ENCODE measurements at places on chromosomes 3 and 15.

GRCh38 chr15:91348752-91349500 is 248.9 kb downstream of the SV2B start:
- peak; percentile 48 for DNase-seq

DNA sequence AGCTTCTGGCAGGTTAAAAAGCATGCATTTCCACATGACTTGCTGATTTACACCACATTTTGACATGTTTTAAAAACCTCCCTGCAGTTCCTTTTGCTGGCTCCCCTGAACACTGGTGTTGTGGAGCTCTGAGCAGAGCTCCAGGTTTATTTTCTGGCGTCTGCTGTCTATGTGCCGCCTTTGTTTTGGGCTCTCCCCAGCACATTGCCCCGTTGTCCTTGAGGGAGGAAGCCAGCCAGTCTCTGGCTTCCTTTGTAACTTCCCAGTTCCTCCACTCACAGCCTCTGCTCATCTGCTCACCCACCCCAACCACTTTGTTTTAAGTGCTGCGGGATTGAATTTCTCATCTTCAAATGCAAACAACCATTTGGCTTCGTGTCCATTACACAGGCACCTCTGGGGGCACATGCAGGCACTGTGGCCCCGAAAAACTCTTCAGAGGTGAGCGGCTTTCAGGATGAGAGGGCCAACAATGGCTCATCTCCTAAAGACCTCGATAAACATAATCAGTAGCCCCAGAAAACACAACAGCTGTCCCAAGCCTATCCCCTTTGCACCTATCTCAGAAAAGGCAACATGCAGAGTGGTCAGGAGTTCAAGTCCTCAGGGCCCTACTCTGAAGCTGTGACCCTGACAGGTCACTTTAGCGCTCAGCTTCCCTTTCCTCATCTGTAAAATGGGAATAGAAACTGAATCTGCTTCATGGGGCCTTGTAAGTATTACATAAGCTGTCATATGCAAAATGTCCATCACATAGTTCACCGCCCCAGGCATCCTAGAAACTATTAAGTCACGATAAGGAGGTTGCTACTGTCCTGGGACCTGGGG is 1.3 kb upstream of the MEF2A start:
- DNase-seq, result peak; percentile 1

- DNase-seq, result no peak
Observed at GRCh38 chr3:131917006-131917405, 117.8 kb downstream of the CPNE4 start.

GRCh38 chr3:7707187-7707586 is 794.4 kb upstream of the LMCD1 start:
- no peak for DNase-seq

- DNase-seq, result no peak
Observed at GRCh38 chr3:73391984-73392383, 232.8 kb downstream of the PDZRN3 start.

DNA sequence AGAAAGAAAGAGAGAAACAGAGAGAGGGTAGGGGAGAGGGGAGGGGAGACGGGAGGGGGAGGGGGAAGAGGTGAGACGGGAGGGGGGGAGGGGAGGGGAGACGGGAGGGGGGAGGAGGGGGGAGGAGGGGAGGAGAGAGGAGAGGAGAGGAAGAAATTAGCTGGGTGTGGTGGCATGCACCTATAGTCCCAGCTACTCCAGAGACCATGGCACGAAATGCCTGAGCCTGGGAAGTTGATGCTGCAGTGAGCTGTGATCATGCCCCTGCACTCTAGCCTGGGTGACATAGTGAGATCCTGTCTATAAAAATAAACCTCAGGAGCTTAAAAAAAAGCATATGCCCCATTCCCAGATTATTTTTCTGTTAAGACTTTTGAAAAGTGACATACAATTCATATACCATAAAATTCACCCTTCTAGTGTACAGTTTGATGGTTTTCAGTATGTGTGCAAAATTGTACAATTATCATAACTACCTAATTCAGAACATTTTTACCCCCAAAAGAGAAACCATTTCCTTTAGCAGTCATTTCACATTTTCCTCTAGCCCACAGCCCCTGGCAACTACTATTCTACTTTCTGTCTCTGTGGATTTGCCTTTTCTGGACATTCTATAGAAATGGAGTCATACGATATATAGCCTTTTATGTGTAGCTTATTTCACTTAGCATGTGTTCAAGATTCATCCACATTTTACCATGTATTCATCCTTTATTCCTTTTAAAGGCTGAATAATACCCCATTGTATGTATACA is 699.6 kb downstream of the FHIT start:
- DNase-seq, result no peak

GRCh38 chr3:151386056-151386455 is 1.5 kb upstream of the P2RY12 start:
- DNase-seq, result no peak

- no peak for DNase-seq
Observed at GRCh38 chr3:157166561-157166960, 6.6 kb upstream of the CCNL1 start.

DNA sequence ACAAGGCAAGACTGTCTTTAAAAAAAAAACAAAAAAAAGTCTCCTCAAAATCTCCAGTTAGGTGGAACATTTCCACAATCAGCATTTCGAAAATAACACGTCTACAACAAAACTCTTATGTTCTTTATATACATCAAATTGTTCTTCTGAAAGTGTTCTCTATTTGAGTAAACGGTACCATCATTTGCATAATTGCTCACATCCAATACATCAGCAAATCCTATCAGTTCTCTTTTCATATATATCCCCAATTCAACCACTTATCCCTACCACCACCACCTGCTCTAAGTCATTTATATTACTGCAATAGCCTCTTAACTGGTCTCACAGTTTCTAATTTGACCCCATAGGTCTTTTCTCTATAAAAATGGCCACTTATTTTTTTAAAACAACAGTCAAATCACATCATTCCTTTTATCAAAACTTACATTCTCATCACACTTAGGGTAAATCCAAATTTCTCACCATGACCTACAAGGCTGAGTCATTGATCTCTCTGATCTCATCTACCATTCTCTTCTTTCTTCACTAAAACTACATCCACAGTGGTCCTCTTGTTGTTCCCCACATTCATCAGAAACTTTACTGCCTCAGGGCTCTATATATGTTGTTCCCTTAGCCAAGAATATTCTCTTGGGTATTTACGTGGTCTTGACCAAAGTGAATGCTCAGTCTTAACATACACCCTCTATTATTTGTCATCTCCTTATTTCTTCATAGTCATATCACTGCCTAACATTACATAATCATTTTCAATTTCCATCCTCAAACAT is 237.0 kb downstream of the SCAPER start:
- no peak for DNase-seq

- no peak for DNase-seq
Observed at GRCh38 chr3:25901796-25902195, 111.9 kb downstream of the OXSM start.

DNA sequence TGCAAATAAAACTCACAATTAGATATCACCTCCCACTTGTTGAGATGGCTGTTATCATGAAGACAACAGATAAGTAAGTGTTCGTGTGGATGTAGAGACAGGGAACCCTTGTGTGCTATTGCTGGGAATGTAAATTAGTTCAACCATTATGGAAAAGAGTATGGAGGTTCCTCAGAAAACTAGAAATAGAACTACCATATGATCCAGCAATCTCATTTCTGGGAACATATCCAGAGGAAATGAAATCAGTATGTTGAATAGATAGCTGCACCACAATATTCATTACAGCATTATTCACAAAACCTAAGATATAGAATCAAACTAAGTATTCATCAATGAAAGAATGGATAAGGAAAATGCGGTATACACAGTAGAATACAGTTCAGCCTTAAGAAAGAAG is 418.7 kb upstream of the CNTN6 start:
- DNase-seq, result no peak

DNA sequence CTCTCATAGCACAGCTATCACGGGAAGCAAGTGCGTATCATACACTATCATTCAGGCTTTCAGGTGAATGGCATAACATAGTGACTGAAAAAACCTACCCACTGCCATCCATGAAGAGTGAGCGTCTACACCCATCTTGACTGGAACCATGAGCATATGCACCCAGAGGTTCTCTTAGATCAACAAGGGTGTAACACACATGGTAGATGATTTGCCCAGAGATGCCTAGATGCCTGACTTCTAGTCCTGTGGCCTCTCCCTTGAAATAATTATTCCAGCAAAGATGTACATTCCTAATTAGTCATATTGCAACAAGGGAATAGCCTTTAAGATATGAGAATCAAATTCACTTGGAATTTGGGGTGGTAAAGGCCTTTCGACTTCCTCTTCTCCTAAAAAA is 228.4 kb downstream of the GREM1 start:
- no peak for DNase-seq

DNA sequence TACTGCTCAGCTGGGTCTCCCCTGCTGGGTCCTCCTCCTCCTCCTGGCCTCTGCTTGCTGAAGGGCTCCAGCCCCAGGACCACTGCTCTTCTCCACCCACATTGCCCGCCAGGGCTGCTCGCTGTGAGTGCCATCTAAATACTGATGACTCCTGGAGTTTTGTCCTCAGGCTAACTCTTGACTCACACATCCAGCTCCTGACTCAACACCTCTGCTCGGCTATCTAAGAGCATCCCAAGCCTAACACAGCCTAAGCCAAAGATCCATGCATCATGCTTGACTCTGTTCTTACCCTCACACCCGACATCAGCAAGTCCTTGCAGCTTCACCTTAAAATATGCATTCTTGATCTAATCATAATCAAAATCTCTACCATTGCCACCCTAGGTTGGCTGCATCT is 260.2 kb downstream of the KLF13 start:
- DNase-seq, result no peak

GRCh38 chr3:72657666-72658065 is 190.6 kb downstream of the SHQ1 start:
- DNase-seq, result peak; percentile 41

GRCh38 chr3:138909904-138910303 is 37.0 kb downstream of the FOXL2 start:
- no peak for DNase-seq

DNA sequence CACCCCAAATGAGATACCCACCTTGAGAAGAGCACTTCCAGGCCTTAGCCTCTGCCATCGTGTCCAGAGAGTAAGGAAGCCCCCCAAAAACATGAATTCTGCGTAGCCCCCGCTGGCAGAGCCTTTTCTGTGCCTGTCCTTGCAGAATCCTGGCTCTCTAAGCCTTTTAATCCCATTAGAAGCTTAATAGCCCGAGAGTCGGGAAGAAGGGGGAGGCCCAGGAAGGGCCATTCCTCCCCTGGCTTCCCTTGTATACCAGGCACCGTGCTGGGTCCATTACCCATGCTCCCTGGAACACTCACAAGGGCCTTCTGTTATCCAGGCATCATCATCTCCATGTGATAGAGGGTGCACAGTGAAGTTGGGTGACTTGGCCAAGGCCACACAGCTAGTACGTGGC is 7.1 kb downstream of the SPTBN5 start:
- no peak for DNase-seq

- DNase-seq, result no peak
Observed at GRCh38 chr3:156981005-156981404, 154.9 kb downstream of the LEKR1 start.

- no peak for DNase-seq
Observed at GRCh38 chr3:122694966-122695365, 14.3 kb downstream of the PARP14 start.
